ENCODE measurements at places on chromosomes 11 and 22. TPM values are rescaled to one million over a fixed set of nuclear protein-coding genes. Genes with fewer than 3 reads are reported as not detected.

The SYCE3 gene
- not detected for total RNA-seq

The MMP13 gene
- 0.15 TPM for total RNA-seq

The TRPM5 gene
- total RNA-seq: not detected

The KIRREL3 gene
- total RNA-seq: 8.8 TPM

The POU2AF3 gene
- 1.2 TPM for total RNA-seq

The SLC22A12 gene
- not detected for total RNA-seq

The SLC5A4 gene
- total RNA-seq: not detected

The CHADL gene
- total RNA-seq: not detected

The HEPACAM gene
- not detected for total RNA-seq

The OPCML gene
- not detected for total RNA-seq

The TMEM45B gene
- not detected for total RNA-seq

The MUC6 gene
- not detected for total RNA-seq

The SLC25A18 gene
- total RNA-seq: 0.11 TPM

The CCDC87 gene
- 0.84 TPM for total RNA-seq

The MAPK8IP1 gene
- 6.7 TPM for total RNA-seq

The MPEG1 gene
- not detected for total RNA-seq

The SLC22A6 gene
- not detected for total RNA-seq

The DLG2 gene
- 0.20 TPM for total RNA-seq

The CST6 gene
- total RNA-seq: not detected

The CDC42EP2 gene
- total RNA-seq: 14.9 TPM

The MB gene
- total RNA-seq: 7.8 TPM

The FGF19 gene
- 0.09 TPM for total RNA-seq

The ROBO4 gene
- not detected for total RNA-seq

The SYT9 gene
- total RNA-seq: 0.31 TPM

The SCN4B gene
- 0.05 TPM for total RNA-seq

The CHRDL2 gene
- 4.6 TPM for total RNA-seq

The METTL15 gene
- total RNA-seq: 8.0 TPM

The MFRP gene
- not detected for total RNA-seq

The POTEH gene
- not detected for total RNA-seq

The NXPE1 gene
- not detected for total RNA-seq

The ARHGEF12 gene
- total RNA-seq: 16.8 TPM

The CLDN5 gene
- total RNA-seq: not detected

The TMEM109 gene
- 87.6 TPM for total RNA-seq

The LRRC56 gene
- total RNA-seq: 0.28 TPM

All from A549 treated with ZK216348 at 1 μM for 4 hours (cell line).